ENCODE measurements at places on chromosomes 7 and 10. TPM values are rescaled to one million over a fixed set of nuclear protein-coding genes. Genes with fewer than 3 reads are reported as not detected.

BAIAP2L1 gene
- total RNA-seq = 0.82 TPM

GRCh38 chr7:128366300-128366699 is 4.8 kb upstream of the PRRT4 start:
- DNase-seq = no peak

DNA sequence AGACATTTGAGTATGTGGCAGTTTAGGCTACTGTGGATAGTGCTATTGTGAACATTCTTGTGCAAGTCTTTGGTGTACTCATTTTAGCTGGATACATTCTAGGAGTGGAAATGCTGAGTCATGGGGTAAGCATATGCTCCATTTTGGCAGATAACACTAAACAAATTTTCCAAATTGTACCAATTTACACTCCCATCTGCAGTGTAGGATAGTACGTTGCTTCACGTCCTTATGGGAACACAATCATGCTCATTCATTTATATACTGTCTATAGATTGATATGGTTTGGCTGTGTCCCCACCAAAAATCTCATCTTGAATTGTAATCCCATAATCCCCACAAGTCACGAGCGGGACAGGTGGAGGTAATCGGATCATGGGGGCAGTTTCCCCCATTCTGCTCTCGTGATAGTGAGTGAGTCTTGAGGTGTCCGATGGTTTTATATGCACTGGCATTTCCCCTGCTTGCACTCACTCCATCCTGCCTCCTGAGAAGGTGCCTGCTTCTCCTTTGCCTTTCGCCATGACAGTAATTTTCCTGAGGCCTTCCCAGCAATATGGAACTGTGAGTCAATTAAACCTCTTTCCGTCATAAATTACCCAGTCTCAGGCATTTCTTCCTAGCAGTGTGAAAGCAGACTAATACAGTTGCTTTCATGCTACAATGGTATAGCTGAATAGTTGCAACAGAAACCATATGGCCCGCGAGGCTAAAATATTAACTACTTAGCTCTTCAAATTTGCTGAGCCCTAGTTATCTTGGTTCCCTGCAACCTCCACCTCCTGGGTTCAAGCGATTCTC is 25.6 kb downstream of the RNF216 start:
- DNase-seq = no peak

MKX gene
- not detected for total RNA-seq
